ENCODE measurements at places on chromosomes 16 and 17.

GRCh38 chr17:31856750-31857149 is 2.3 kb downstream of the COPRS start:
- DNase-seq = no peak

DNA sequence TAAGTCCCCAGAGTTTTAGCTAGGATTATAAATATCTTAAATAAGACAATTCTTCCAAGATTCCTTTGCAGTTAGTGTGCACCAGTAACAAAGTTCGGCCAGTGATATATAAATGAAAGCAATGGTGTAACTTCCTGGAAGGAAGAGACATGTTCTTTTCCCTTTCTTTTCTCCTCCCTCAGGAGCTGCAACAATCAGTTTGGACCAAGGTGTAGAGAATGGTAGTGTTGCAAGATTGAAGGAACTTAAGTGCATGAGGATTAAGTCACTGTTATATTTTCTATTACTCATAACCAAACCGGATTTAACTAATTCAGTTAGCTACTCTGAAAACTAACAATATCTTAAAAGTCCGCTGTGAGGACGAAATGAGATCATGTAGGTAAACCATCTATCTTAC is 68.9 kb upstream of the KCNJ16 start:
- no peak for DNase-seq

DNA sequence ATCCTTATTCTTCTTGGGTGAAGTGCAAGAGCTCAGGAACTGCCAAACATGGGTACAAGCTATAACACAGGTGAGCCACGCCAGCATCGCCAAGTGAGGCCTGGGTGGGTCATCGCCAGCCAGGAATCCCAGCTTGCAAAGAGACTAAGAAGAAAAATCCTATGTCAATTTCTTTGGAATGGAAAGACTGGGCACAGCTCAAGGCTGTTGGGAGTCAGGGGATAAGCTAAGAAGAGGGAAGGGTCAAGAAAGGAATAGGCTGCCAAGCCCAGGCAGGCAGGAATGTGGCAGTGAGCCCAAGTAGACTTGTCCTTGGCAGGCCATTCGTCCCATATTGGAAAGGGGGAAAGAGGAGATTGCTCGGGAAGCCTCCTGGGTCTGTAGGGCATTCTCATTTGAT is 191.4 kb upstream of the CDH5 start:
- DNase-seq = no peak

GRCh38 chr16:5447734-5448133 is 350.1 kb upstream of the EEF2KMT start:
- DNase-seq = no peak

- DNase-seq = no peak
Observed at GRCh38 chr16:2874912-2875362, 8.1 kb upstream of the FLYWCH2 start.
